ENCODE measurements at places on chromosomes 2 and 18. TPM values are rescaled to one million over a fixed set of nuclear protein-coding genes. Genes with fewer than 3 reads are reported as not detected.

GCG gene
- not detected for total RNA-seq

TXNDC2 gene
- 0.28 TPM for total RNA-seq

IHH gene
- 0.11 TPM for total RNA-seq

ALS2 gene
- 29.3 TPM for total RNA-seq

LHCGR gene
- total RNA-seq, result 0.44 TPM

GLI2 gene
- 59.3 TPM for total RNA-seq

TUBB8B gene
- total RNA-seq, result 0.72 TPM

OXER1 gene
- 1.6 TPM for total RNA-seq

GPR55 gene
- not detected for total RNA-seq

FRZB gene
- 1.1 TPM for total RNA-seq

SERPINB2 gene
- total RNA-seq, result not detected

DES gene
- total RNA-seq, result 3.0 TPM

LRRTM1 gene
- total RNA-seq, result 1.1 TPM

All from H9 (cell line).